ENCODE measurements at places on chromosomes 3 and 15. TPM values are rescaled to one million over a fixed set of nuclear protein-coding genes. Genes with fewer than 3 reads are reported as not detected.

GRCh38 chr3:129195731-129196256 is 12.1 kb upstream of the CNBP start:
- DNase-seq = no peak

DNA sequence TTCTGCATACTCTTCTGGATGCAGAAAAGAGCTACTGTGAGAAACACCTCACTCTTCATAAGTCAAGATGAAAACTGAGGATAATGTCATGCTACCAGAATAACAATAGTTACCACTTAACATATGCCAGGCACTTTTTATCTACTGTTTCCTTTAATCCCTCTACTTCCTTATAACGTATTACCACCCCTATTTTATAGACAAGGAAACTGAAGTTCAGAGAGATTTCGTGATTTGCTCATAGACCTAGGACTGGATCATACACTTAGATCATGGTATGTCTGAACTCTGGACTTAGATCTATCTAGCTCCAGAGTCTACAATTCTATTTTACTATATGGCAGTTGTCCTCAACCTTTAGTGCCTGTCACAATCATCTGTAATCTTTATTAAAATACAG is 155.7 kb upstream of the TSPAN3 start:
- no peak for DNase-seq

GRCh38 chr15:62412686-62413085 is 247.6 kb upstream of the C2CD4B start:
- DNase-seq = no peak

GRCh38 chr3:159266779-159267178 is 464.9 kb downstream of the MFSD1 start:
- DNase-seq = no peak

- DNase-seq = no peak
Observed at GRCh38 chr15:60660290-60661051, 181.5 kb upstream of the ICE2 start.

Gene ZNF501
- 1.3 TPM for total RNA-seq

Gene CPEB1
- 0.32 TPM for total RNA-seq

Gene CLDN18
- total RNA-seq = not detected

Gene DAPK2
- 1.6 TPM for total RNA-seq

Gene SLC12A8
- total RNA-seq = 0.40 TPM

Gene PRICKLE2
- 0.37 TPM for total RNA-seq

Gene PRTG
- total RNA-seq = not detected

Gene TOMM70
- 23.6 TPM for total RNA-seq

Gene NRROS
- 15.5 TPM for total RNA-seq

Gene PLA1A
- total RNA-seq = 0.45 TPM
